ENCODE measurements at places on chromosomes 6 and 20.

- no peak for DNase-seq
Observed at GRCh38 chr20:38216201-38216600, 44.3 kb downstream of the KIAA1755 start.

- no peak for DNase-seq
Observed at GRCh38 chr6:41594326-41594725, 43.9 kb upstream of the MDFI start.

DNA sequence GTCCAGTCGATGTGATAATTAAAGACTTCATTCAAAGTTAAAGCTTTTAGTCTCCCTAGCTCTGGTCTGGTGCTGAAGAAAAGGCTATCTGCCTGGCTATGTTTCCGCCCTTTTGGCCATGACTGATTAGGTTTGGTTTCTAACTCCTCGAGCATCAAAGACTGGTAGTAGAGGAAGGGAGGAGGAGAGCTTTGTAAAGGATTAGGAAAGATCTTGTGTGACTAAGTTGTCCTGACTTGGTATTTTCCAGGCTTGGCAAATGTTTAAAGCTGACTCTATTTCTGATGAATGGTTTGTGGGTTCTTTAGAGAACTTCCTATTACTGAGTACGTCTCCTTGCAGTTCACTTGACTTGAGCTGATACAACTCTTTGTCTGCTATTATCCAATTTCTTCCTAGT, 312.9 kb downstream of the GJA1 start:
- no peak for DNase-seq

DNA sequence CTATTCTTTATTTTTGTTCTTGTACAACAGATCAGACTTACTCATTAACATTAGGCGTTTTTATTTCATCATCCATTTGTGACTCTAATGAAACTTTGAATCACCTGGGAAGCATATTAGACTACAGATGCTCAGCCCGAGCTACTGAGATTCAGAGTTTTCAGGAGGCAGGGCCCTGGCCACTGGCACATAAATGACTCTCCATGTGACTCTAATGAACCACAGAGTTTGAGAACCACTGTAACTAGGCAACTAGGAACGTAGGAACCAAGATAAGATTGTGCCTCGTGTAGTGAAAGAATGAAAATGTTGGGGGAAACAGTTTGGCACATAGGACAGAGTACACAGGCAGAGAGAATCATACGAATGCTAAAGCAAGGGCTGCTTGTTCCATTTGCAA, 405.9 kb upstream of the BTBD3 start:
- DNase-seq, result no peak

DNA sequence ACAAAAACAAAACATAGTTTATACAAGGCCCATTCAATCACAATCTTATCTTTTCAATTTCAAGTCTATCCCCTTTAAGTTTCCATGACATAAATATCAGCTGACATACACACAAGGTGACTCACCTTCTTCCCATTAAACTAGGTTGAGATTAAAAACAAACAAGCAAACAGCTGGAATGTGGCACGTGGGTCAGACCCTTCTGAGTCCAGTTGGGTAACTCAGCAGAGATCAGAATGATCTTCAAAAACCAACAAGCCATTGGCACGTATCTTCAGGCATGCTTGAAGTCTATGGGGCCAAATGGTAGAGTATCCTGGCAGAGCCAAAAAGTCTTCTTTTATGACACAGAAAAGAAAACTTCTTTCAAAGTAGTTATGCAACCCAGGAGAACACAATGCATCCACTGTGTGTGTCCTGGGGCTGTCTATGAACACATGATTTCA, 603.5 kb upstream of the CITED2 start:
- no peak for DNase-seq

GRCh38 chr6:141183368-141183767, 949.4 kb upstream of the GJE1 start:
- DNase-seq, result no peak

DNA sequence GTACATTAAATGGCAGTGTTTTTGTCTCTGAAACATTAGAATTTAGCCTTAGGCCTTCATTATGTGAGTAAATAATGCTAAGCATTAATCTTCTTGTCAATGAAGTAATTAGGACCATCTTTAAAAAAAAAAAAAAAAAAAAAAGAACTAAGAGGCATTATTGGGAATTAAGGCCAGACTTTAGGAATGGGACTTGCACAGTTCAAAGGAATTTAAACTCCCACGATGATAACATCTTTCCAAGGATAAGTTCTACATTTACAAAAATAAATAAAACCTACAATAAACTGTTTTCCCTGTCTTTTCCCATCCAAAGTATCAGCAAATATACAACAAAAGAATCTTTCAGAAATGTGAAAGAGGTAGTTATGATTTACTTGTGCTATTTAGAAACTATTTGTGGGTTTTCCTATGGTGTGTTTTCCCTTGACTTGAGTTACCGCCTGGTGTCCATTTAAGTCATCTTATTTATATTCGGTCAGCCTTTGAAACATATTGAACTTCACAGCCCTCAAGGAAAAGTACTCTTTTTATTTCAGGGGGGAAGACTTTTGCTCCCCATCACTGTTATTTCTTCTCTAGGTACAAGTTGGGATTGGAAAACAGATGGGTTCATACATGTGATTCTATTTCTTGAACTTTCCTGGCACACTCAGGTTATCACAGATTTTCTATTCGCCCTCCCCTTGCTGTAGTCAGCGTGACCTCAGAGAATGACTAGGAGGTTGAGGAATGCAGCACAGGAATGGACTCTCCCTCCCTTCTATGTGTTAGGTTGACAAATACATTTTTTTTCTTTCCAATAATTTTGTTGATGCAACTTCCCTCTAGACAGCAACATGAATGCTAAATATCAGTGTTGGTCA, 13.6 kb downstream of the STMND1 start:
- DNase-seq, result no peak

- DNase-seq, result no peak
Observed at GRCh38 chr6:149855741-149856140, 8.4 kb downstream of the LRP11 start.

GRCh38 chr6:85641897-85642773, 551 bp downstream of the SYNCRIP start:
- DNase-seq, result peak; percentile 14

- DNase-seq, result no peak
Observed at GRCh38 chr20:7022597-7022996, 255.1 kb downstream of the BMP2 start.

- no peak for DNase-seq
Observed at GRCh38 chr6:138544501-138544900, 45.2 kb upstream of the NHSL1 start.

DNA sequence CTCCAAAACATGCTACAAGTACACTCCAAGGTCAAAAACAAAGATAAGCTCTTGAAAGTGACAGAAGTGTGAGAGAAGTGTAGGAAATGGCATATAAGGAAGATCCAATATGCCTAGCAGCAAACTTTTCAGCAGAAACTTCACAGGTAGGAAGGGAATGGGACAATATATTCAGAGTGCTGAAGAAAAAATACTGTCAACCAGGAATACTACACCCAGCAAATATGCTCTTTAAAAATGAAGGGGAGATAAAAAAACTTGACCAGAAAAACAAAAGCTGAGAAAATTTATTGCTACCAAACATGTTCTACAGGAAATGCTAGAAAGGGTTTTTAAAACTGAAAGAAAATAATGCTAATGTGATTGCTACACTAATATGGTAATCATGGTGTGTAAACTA, 46.2 kb downstream of the THBS2 start:
- DNase-seq, result no peak

DNA sequence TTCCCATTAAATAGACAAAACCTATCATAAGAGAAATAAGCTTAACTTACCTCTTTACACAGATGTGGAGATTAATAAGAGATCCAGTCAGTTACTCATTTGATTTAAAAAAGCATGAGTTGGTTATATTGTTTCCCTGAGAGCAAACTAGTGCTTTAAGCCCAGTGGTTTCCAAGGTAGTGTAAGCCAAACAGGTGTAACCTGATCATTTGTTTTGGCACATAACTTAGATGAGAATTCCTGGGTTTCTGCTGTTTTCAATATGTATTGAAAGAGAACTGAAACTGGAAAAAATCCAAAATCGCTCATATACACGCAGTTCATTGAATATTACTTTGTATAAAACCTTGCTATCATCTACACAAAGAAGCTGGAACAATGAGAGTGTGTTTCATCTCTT, 30.5 kb upstream of the SMIM8 start:
- DNase-seq, result peak; percentile 79

GRCh38 chr6:144347448-144347759, 62.3 kb downstream of the UTRN start:
- DNase-seq, result no peak

- no peak for DNase-seq
Observed at GRCh38 chr6:56685994-56686393, 43.3 kb upstream of the DST start.

- no peak for DNase-seq
Observed at GRCh38 chr6:82216549-82216948, 31.0 kb downstream of the IBTK start.

DNA sequence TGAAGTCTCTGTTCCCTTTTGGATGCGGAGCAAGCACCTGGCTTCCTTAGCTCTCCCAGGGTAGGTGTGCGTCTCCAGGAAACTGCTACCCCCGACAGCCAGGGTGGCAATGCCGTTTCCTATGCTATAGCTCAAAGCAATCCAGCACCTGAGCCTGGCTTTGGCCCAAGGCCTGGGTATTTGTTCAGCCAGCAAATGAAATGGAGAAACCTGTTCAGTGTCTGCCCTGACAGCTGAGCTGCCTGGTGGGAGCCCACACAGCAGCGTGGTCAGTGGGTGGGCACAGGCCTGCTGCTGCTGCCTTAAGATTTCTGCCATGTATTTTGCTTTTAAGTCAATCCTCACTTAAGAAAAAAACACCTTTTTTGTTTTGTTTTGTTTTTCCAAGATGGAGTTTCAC, 13.7 kb downstream of the SPATA2 start:
- DNase-seq, result peak; percentile 17

DNA sequence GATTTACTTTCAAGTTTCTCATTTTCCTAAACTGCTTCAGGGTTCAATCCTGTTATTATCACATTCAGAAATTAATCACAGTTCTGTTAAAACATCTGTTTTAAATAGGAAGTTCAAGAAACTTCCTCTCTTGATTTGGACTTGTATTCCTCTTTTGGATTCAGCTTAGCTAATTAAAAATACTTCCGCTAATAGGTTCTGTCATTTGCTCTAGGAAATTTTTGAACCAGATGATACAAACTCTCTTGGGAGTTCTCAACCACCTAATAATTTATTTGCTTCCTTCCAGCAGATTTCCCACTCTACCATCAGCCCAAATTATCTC, 15.9 kb upstream of the TMEM30A start:
- no peak for DNase-seq

DNA sequence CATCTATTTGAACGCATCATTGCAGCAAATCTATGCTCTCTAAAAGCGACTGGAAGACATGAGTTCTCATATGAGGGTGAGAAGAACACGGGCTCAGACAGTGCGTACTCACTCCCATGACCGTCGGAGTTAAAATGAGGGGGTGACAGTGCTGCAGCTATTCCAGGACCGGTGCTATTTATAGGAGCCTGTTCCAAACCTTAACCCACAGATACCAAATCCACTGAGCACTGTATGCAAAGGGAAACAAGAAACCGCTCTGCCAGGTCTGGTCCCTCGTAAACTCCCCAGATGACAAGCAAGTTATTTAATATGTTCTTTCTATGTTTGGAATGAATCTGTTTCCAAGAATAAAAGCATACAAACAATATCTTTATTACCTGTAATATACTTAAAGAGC, 22.9 kb downstream of the PPP1R3G start:
- peak; percentile 81 for DNase-seq

- DNase-seq, result no peak
Observed at GRCh38 chr6:89952105-89952671, 57.9 kb downstream of the GJA10 start.

GRCh38 chr20:58555078-58555765, 40.0 kb upstream of the APCDD1L start:
- no peak for DNase-seq

DNA sequence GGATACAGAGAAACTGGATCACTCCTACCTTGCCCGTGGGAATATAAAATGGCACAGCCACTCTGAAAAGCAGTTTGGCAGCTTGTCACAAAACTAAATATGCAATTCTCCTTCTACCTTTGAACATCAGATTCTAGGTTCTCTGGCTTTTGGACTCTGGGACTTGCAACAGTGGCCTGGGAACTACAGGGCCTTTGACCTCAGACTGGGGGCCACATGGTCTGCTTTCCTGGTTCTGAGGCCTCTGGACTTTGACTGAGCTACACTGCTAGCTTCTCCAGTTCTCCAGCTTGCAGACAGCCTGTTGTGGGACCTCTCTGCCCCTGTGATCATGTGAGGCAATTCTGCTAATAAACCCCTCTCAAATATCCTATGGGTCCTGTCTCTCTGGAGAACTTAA, 168.8 kb downstream of the CDH26 start:
- DNase-seq, result no peak

GRCh38 chr6:42394881-42395620, 56.7 kb downstream of the TRERF1 start:
- no peak for DNase-seq

GRCh38 chr6:62150048-62150663, 135.9 kb downstream of the KHDRBS2 start:
- no peak for DNase-seq

DNA sequence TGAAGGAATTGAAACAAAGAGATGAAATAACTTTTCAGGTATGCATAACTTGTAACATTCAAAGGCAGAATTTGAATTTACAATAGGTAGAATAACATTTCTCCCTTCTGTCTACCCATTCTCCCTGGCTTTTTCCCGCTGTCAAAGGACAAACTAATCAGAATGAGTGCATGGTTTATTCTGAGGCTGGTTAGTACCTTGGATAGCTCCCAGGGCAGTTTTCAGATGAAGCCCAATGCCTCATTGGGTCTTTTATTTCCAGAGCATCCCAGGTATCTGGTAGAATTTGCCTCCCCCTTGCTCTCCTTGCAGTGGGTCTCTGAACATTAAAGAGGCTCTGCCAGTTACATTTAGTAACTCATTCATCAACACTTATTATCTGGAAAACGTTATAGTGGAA, 665.5 kb downstream of the BCKDHB start:
- DNase-seq, result no peak

DNA sequence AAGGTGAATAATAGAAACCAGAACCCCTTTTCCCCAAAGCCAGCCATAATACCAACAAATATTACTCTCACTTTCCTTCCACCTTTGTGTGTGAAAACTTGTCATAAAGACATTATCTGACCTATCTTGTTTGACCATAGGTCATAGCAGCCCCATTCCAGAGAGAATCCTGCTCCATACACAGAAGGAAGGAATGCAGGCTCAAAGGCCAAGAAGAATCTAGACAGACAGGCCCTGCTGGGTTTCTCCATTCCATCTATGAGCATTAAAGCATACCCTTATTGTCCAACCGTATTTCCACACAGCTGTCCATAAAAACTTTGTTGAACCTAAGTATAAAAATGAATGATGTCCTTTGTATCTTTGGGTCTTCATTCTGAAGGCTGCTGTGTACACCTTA, 40.7 kb upstream of the KCNK5 start:
- no peak for DNase-seq
